Stimulated activated CD4-positive, alpha-beta T cell treated with anti-CD3 and anti-CD28 coated beads, Interleukin-15, amount 100 ng/mL, for 48 hours (primary cell): ENCODE measurements at places on chromosomes 3 and 15.

DNA sequence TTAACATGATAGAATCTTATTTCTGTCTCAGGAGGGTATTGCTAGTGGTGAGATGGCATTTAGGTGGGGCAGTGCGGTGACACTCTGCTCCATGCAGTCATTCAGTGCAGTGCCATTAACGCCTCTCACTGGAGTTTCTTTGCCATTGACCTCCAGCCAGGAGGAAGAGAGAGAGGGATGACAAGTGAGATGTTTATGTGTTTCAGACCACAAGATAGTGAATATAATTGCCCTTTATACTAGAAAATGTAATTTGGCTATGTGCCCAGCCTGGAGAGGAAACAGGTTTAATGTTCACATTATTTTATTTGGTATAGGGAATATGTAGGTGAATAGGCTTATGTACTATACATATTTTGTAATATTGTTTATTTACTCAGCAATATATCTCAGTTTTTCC lies 84.5 kb downstream of the ZIC1 start:
- DNase-seq = no peak

GRCh38 chr3:105334138-105334882 lies 32.4 kb upstream of the ALCAM start:
- DNase-seq = no peak

- no peak for DNase-seq
Measured at GRCh38 chr3:114022145-114022802, 34.1 kb downstream of the CCDC191 start.

- DNase-seq = no peak
Measured at GRCh38 chr3:194031867-194032635, 103.9 kb upstream of the HES1 start.

GRCh38 chr3:153835540-153835939 lies 285.6 kb upstream of the ARHGEF26 start:
- DNase-seq = no peak

- DNase-seq = no peak
Measured at GRCh38 chr3:52068730-52069129, 12.4 kb upstream of the DUSP7 start.

DNA sequence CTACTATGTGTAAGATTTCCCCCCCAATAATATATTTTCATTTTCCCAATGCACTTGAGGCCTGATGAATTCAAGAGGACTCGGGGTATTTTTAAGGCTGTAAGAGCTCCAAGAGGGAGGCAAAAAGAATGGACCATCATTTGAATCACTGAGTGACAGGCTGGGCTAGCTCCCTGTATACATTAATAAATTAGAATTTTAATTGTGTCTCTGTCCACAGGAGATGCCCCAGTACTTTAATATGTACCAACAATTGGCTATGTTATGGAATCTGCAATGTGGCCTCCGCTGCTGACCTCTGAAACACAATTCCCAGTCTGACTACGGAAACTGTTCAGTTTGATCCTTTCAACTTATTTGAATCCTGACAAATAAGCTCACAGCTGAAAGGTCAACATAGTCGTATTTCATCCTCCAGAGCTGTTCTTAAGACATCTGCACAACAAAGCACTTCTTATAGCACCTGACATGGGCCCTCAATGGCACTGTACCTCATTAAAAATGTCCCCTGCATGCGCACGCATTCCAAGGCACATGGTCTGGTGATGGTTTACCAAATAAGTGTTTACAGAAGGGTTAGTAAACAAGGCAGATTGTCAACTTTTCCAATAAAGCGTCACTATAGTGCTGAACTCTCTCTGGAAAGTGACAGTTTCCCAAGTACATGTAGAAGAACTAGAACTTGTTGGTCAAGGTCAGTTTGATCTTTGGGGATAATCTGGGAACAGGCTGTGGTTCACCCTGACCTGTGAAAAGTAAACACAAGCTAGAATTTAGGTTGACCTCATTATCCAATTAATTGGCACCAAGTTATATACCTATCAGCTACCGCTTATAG lies 472.9 kb downstream of the FOXP1 start:
- no peak for DNase-seq

DNA sequence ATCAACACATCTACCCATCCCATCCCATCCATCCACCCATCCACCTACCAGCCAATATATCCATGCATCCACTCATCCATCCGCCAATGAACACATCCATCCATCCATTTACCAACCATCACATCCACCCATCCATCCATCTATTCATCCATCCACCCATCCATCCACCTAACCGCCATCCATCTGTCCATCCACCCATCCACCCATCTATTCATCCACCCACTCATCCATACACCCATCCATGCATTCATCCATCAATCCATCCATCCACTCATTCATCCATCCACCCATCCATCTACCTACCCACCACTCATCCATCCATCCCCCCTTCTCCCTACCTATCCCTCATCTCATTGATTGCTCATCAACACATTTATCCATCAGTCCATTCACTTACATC lies 47.6 kb upstream of the SEC13 start:
- DNase-seq = no peak

GRCh38 chr3:50517721-50518206 lies 14.3 kb upstream of the CACNA2D2 start:
- DNase-seq = no peak

- peak; percentile 14 for DNase-seq
Measured at GRCh38 chr3:100709842-100710260, 557 bp downstream of the TFG start.

DNA sequence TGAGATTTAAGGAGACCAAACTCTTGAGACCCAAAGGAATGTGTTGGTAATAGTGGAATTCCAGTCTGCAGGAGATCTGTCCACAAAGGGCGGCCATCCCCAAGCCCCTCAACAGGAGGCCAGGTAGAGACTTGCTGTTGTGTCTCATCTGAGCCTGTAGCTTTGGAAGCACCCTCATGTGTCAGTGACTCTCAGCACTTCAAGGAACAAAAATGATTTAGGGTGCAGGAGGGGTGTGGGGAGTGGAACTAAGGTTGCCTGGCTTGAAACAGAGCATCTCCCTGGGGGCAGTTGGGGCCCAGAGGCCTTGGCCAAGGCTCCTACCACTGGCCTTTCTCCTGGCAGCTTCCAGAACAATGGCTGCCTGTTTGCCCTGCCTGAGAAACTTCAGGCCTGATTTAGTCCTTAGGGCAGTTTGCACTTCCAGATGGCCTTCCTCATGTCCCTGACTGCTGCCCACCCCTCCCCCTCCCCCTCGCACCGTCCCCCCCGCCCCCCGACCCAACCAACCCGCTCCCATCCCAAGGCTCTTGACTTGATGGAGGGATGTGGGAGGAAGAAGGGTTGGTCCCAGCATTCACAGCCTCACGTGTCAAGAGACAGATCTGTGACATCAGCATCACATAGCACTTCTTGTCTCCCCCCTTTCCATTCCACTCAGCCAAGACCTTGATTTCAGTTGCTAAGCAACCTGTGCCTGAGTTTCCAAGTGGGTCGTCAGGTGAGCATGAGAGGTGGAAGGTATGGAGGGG lies 77.1 kb downstream of the CORO2B start:
- DNase-seq = no peak

GRCh38 chr15:33844597-33844996 lies 123.7 kb upstream of the CHRM5 start:
- no peak for DNase-seq

DNA sequence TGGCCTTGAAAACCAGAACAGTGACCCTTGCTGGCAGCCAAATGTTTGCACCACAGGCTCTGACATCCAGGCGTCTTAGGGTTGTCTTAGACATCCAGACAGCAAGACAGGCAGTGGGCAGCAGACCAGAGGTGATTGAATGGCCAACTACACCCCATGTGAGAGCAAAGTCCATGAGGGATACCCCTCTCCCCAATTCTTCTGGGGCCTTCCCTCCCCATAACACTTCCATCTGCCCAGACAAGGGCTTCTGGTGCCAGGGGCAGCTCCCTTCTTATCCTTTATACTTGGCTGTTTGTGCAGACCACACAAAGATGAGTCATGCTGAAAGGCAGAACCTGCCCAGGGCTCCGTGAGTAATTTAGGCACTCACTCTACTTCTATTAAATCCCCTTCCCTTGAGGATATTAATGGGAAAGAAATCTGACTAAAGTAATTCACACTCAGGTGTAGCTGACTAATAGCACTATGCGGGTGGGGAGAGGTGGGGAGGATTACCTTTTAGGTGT lies 257.9 kb downstream of the UACA start:
- DNase-seq = no peak

GRCh38 chr3:61858054-61858453 lies 296.7 kb downstream of the PTPRG start:
- no peak for DNase-seq

DNA sequence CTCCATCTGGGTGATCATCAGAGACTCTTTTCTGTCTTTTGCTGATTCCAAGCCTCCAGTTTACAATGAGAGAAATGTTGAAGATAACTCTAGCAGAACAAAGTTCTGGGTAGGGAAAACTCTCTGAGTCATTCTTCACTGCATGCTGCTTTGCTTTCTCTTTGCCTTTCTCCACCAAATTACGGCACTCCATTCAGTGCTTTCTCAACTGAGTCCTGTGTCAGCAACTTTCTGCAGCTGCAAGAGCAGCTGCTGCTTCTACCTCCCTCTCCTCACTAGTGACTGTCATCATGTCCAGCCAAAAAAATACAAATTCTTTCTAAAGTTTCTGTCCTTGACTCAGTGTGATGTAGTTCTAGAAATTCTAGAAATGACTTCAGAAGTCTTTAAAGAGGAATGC lies 953.8 kb downstream of the IGSF11 start:
- DNase-seq = no peak

GRCh38 chr3:10333349-10333650 lies 12.4 kb upstream of the SEC13 start:
- no peak for DNase-seq

DNA sequence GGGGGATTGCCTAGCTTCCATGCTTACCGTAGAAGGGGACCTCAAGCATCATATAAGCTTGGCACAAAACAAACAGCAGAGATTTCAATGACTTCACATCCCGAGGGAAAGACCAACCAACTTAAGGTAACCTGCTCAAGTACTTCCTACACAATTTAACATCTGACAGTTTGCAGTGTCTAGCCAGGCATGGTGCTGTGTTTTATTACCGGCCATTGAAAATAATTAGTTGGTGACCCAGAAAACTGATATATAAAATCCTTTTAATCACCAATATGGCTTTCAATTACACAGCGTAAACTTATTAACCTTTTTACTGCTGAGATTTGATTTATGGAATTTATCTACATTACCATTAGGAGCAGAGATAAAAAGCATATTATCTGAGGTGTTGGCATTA lies 268.3 kb downstream of the ARRDC4 start:
- DNase-seq = no peak

DNA sequence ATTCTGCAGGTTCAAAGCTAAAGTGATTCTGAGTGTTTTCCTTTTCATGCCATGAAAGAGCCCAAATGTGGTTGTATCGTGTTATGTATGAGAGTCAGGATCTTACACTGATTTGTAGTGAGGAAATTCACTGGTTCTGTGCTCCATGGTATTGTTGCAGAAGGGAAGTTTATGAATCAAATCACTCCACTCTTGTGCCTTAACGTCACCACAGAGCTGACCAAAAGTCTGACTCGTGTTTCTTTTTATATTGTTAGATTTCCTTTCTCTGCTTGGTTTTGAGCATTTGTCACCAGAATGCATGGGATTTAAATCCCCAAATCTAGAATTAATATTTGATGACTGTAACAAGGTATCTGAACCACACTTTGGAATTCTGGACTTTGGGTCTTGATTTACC lies 29.1 kb upstream of the SLC30A4 start:
- DNase-seq = no peak

DNA sequence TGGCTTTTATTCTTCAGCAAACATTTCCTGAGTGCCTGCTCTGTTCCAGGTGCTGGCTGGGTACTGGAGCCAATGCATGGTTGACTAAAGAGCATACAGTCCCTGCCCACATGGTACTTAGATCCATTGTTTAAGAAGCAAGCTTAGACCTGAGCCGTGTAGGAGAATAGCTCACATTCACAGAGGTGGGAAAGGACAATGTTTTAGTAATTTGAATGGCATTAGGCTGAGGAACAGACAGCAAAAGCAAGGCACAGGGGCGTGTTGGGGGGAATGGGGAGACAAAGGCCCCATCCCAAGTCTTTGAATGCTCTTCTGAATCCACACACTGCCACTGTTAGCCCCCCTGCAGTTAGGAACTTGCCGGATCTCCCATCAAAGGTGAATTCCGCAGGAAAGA lies 388.2 kb upstream of the RGMA start:
- no peak for DNase-seq

GRCh38 chr3:20307383-20307782 lies 121.4 kb upstream of the SGO1 start:
- DNase-seq = no peak
